ENCODE measurements at places on chromosomes 5 and 9.

GRCh38 chr5:154288145-154288544, 97.6 kb downstream of the GALNT10 start:
- no peak for DNase-seq

DNA sequence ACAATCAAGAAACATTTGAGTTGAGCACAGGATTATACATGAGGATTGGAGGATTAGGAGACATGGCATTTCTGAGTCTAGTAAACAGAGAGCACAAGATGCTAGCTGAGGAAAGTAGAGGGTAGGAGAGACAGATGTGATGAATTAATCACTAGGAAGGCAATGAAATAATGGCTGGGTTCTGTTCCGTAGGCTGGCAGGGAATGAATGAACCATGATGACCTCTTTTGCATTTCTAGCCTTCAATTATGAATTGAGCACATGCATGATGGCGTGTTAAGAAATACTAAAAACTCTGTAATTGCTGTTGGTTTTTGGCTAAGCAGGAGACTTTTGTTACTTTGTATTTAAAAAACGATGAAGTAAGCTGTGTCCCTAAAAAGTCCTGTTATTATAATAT, 420.0 kb upstream of the TLE4 start:
- DNase-seq, result no peak

DNA sequence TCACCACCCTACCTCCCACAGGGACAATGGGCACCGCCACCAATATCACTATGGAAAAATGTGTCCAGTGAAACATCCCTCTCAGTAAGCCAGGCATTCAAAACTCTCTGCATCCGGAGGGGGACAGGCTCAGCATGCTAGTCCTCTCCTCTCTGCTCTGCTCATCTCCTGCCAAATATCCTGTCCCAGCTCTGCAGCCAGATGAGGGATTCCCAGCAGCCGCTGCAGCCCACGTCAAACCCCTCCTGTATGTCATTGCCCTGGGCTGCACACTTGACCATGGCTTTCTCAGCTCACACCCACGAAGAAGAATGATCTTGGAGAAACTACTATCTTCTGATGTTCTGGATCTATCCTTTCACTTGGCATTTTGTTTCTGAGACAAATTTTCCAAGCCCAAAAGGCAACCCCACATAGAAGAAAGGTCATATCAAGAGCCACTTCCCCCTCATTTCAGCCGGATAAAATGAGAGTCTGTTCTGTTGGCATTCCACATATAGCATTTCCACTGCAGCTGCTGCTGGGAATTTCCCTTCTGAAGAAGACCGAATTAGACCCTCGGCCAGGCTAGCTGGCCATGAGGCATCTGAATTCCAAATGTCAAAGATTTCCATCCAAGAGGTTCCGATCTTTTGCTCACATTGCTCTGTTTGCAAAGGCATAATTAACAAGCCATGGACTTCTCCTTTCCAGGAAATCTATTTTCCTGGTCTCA, 338.0 kb downstream of the ACTL7B start:
- no peak for DNase-seq

GRCh38 chr5:51347704-51348103, 35.5 kb upstream of the ISL1 start:
- no peak for DNase-seq

- DNase-seq, result no peak
Observed at GRCh38 chr5:59516161-59516560, 377.4 kb downstream of the PDE4D start.

DNA sequence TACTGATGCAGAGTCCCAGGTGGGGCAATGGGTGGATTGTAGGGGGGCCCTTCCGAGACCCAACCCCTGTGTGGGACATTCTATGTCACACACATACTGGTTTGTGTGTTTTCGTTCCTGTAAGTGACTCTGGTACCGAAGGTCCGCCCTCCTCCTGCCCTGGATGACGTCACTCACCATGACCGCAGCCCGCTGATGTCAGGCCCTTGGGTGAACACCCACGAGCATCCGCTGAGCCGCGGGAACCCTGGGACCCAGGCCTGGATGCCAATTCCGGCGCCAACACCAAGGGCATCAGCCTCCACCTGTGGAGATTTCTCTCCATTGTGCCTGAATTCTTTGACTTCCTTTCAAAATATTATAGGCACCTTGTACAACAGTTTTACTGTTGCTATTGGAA, 184.3 kb downstream of the MTRR start:
- no peak for DNase-seq

DNA sequence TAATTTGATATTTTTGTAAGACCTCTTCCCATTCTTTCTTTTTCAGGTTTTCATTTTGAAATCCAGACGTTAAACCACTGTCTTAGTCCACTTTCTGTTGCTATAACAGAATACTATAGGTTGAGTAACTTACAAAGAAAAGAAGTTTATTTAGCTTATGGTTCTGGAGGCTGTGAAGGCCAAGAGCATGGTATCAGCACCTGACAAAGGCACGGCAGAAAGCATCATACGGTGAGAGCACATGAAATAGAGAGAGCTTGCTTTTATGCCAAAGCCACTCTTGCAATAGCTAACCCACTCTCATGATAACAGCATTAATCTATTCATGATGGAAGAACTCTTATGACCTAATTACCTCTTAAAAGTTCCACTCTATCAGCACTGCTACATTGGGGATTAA, 255.6 kb upstream of the PDE4D start:
- DNase-seq, result no peak

DNA sequence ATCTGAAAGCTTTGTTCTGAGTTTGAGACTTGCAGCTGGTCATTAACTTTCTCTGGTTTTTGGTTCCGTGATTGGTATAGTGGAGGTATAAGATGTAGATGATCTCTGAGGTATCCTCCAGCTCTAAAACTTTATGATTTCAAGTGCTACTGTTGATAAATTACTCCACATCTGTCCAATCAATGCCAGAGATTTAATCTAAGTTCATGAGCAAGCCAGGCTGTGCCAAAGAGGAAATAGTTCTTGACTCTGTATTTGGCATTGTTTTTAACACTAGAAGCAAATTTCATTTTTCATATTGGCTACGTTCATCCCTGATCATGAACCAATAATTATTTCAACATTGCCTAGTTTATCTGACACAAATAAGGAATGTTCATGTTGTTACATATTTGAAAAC, 28.5 kb upstream of the CHD1 start:
- DNase-seq, result no peak

DNA sequence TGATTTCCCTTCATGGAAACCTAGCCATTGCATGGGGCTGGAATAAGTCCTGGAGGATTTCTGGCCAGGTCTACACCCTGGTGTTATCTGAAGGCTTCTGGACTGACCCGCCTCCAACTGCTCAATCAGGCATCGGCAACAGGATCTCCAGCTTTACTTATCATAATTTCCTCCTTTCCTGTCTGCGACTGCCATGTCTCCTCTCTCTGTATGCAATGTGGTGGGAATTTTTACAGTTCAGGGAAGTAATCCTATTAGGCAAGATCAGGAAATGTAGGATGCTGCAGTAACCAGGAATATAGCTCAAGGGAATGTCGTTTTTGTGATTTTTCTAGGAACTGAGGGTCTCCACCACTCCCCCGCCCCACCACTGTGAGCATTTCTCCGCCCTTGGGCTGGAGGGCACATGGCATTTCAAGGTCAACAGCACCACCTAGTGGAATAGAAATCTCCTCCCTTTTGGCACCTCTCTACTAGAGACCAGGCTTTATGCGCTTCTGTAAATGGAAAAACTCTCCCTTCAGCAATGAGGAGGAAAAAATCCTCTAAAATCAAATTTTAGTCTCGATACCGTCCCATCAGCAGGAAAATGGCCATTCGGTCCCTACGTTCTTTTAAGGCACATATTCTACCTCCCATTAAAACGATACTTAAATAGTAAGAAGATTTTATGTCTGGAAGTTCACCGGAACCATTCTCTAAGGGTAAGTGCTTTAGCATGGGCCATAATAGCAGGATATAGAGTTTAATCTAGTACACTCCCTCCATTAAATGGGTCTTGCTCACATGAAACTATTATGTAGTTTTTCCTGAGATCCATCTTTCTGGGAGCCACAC, 93.0 kb downstream of the YTHDC2 start:
- peak; percentile 44 for DNase-seq

DNA sequence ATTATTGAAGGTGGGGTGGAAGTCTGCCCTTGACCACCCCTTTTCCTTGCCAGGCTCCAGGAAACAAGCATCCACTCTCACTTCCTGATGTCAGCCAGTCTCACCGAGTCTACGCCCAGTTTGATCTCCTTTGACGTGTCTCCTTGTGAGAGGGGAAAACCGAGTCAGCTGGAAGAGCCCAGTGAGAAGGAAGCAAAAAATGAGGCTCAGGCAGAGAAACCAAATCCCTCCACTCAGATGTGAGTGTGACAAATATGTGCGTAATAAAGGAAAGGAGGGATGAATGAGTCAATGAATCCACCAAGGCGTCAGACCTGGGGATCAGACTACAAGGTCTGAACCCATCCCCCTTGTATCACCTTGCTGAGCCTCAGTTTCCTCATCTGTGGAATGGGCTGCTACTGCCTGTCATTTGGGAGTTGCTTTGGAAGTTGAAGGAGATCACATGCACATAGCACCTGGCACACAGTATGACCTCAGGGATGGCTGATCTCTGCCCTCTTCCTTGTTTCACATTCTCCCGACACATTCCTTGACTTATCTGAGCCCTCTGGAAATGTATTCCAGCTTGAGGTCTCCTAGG, 61.3 kb upstream of the XPA start:
- no peak for DNase-seq

- DNase-seq, result no peak
Observed at GRCh38 chr9:69861011-69861410, 40.4 kb downstream of the CFAP95 start.

GRCh38 chr9:108411632-108412031, 444.2 kb downstream of the ACTL7B start:
- DNase-seq, result no peak

GRCh38 chr9:14849851-14850250, 60.4 kb downstream of the FREM1 start:
- DNase-seq, result no peak

- DNase-seq, result no peak
Observed at GRCh38 chr5:122906768-122907167, 61.4 kb downstream of the SNX24 start.

DNA sequence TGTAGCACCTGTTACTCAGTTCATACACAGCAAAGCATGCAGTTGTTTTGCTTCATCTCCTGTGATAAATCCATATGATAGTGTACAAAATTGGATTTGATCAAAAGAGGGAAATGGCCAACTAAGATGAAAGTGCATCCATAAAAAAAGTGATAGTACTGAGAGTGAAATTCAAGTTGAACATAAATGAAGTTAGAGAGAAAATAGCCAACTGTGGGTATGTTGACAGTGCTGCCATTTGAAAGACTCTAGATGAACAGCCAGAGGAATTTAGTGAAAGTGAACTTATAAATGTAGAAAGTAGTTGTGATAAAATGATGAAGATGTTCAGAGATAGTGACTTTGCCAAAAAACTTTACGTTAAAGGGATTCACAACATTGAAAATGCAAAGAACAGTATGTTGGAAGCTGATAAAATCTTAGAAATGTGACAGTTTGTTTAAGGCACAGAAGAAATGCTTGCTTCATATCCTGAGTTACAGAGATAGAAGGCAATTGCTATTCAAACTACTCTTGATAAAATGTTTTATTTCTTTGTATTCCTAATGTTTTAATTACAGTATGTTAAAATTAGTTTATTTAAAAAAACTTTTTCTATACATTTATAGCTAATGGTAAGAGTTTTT, 119.7 kb downstream of the DMXL1 start:
- no peak for DNase-seq

- no peak for DNase-seq
Observed at GRCh38 chr5:159821461-159821940, 94.8 kb upstream of the ADRA1B start.

DNA sequence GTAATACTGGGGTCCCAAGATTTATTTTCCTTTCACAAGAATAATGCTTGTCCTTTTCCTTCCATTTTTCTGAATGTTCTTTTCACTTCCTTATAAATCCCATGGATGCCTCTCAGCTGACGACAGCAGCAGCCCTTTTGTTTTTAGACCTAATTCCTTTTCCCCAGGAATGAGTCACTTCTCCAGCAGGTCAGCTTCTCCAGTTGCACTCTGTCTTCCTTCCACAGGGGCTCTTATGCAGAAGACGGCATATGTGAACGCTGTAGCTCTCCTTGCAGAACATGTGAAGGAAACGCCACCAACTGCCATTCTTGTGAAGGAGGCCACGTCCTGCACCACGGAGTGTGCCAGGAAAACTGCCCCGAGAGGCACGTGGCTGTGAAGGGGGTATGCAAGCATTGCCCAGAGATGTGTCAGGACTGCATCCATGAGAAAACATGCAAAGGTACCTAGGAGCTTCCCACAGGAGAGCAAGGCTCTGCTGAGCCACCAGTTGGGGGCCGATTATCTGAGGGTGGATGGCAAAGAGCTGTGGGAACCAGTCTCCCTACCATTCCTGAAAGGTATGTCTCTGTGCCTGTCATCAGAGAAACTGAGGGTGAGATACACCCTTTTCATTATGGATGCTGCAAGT, 72.9 kb downstream of the RFK start:
- DNase-seq, result no peak

GRCh38 chr5:155189981-155190380, 176.4 kb downstream of the KIF4B start:
- DNase-seq, result no peak

GRCh38 chr9:113566016-113566711, 102.6 kb downstream of the RGS3 start:
- no peak for DNase-seq

DNA sequence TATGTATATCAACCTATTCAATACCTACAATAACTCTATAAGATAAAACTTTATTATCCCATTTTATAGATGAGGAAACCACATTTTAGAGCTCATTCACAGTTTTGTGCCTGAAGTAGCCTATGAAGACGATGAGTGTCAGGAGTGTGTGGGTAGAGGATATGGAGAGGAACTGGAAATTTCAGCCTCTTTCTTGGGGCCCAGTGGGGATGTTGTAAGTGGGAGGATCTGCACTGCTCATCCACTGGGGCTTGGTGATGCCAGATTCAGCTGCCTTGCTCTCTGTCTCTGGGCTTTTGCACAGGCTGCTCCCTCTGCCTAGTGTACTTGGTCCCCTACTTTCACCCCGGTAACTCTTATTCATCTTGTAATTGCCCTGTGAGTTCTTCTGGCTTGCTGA, 194.7 kb downstream of the SREK1 start:
- no peak for DNase-seq

GRCh38 chr5:164708831-164709230, 1203.4 kb downstream of the MAT2B start:
- DNase-seq, result no peak

Data from CD8-positive, alpha-beta T cell (primary cell).